Kidney (tissue), 22 donors: ENCODE measurements at places on chromosomes 2 and 18.

GRCh38 chr2:122096761-122097160 lies 341.3 kb downstream of the TSN start:
- DNase-seq: no peak

GRCh38 chr2:62186156-62186905 lies 9.6 kb upstream of the B3GNT2 start:
- no peak for DNase-seq

- no peak for DNase-seq
Observed at GRCh38 chr2:190493095-190493494, 41.4 kb downstream of the NEMP2 start.

GRCh38 chr2:170145191-170145590 lies 32.8 kb upstream of the MYO3B start:
- DNase-seq: no peak

DNA sequence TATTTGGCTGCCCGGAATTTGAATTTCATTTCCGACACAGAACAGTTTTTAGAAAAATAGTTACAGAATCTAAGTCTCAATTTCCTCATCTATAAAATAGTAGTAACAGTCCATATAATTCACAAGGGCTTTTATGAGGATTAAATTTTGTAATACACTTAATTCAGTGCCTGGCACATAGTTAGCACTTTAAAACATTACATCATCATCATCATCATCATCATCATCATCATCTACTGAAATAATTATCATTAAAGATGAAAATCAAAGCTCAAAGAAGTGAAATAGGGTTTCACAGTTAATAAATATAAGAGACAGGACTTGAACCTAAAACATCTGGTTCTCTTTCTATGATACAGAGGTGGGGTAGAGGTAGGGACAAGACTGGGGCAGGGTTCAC lies 13.2 kb downstream of the HEATR5B start:
- no peak for DNase-seq

GRCh38 chr2:67581751-67582150 lies 184.6 kb downstream of the ETAA1 start:
- DNase-seq: no peak

DNA sequence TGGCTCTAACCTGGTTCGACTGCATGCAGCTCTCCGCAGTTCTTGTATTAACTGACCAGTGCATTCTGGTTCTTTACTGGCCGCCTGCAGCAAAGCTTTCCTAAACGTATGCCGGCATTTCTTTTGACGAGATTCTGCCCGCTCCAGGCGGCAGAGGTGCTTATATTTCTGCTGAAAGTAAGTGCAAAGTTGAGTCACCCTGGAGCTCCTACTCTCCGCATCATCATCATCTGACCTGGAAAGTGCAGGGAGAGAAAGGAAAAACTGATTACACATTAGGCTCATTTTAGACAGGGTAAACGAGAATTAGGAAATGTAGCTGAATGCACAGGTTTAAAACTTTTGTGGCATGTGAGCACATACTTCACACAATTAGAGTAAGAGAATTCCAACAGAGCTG lies 57.9 kb downstream of the INO80D start:
- no peak for DNase-seq

GRCh38 chr2:146523196-146523595 lies 1321.6 kb upstream of the ACVR2A start:
- DNase-seq: no peak
